ENCODE measurements at places on chromosomes 2 and 18.

DNA sequence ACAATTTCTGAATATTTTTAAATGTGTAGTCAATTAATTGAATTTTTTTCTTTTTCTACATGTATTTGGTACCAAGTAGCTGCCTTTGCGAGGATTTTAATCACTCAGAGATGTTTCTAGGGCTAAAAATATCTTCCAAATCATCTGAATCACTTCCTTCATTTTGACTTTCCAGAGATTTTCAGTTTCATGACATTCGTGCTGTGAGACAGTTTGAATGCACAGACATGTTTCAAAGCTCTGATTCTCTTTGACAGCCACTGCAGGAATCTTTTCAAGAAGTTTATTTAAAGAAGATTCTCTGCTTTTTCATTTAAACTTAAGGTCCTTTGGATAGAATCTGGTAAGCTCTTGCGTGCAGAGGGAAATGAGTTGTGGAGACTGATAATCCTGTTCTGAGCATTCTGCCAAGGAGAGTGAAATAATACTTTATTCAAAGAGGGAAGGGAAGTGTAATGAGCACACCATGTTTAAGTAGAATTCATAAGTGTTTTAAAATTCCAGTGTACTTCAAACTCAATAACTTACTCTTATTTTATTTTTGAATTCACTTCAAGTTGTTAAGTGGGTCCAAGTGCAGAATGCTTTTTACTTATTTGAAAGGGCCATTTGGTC lies 9.7 kb downstream of the CYBRD1 start:
- DNase-seq: no peak

DNA sequence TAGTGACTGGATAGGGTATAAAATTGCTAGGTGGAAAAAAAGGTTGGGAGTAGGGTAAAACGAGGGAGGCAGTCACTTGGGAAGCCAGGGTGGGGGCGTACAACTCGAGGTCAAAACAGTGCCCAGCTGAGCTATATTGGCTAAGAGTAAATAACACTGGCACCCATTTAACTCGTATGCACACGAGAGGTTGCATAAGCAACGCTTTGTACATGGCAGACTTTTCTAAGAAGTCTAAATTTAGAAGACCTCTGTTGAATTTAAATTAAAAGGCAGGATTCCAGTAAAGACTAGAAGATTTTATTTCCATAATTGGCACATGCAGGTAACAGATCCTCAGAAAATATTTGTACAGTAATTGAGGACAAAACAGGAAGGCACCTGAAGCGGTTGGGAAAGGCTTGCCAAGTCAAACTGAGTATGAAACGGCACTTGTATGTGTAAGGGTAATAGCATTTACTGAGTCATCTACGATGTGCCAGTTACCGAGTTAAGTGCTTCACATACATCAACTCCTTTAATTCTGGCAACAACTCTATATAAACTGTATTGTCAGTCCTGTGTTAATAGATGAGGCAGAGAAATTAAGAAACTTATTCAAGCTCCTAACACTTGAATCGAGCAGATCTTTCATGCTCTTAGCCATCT lies 1.4 kb upstream of the MALT1 start:
- no peak for DNase-seq

GRCh38 chr18:662197-662596 lies 4.7 kb downstream of the TYMS start:
- no peak for DNase-seq

GRCh38 chr2:15006667-15007066 lies 374.1 kb downstream of the LRATD1 start:
- no peak for DNase-seq

DNA sequence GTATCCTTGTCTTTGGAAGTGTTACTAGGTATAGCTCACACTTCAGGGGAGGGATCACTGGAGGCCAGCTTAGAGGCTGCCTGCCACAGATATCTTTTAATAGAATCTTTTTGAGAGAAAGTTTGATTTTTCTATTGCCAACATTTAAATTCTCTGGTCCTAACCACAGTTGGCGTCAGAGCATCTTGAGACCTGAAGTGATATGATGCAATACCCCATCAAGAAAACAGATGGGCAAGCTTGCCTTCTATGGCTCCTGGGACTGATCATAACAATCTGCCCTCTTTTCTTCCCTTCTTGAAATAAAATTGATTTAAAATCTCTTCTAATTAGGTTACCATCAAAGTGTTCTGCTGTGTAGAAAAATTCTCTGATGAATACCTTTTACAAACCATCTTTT lies 105.5 kb upstream of the ACKR3 start:
- DNase-seq: no peak

Measured in right hindlimb (tissue), 1 donor.